Left renal pelvis (tissue), 4 donors: ENCODE measurements at places on chromosomes 12 and 14.

GRCh38 chr12:50914872-50915484, 37.4 kb upstream of the HIGD1C start:
- no peak for DNase-seq

- no peak for DNase-seq
Measured at GRCh38 chr14:28102001-28102400, 664.6 kb upstream of the FOXG1 start.

- DNase-seq, result no peak
Measured at GRCh38 chr12:69150083-69150795, 89.1 kb upstream of the CPSF6 start.

- no peak for DNase-seq
Measured at GRCh38 chr14:21066882-21067502, 3.1 kb upstream of the ARHGEF40 start.

- DNase-seq, result no peak
Measured at GRCh38 chr12:123748161-123748560, 13.9 kb upstream of the DNAH10 start.

- no peak for DNase-seq
Measured at GRCh38 chr12:68888243-68888642, 44.7 kb downstream of the CPM start.

GRCh38 chr14:54106661-54107377, 150.2 kb upstream of the BMP4 start:
- no peak for DNase-seq

DNA sequence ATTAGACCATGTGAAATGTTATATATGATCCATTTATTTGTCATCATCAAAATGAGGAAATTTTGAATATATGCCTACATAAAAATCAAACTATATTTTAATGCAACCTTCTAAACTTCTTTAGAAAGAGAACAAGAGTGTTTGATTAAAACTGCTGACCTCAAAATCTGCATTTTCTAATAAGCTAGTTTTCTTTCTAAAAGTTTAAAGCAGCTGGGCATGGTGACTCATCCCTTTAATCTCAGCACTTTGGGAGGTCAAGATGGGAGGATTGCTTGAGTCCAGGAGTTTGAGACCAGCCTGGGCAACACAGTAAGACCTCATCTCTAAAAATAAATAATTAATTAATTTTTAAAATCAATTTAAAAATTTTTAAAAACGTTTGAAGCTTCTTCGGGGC, 36.2 kb downstream of the GNPTAB start:
- no peak for DNase-seq

DNA sequence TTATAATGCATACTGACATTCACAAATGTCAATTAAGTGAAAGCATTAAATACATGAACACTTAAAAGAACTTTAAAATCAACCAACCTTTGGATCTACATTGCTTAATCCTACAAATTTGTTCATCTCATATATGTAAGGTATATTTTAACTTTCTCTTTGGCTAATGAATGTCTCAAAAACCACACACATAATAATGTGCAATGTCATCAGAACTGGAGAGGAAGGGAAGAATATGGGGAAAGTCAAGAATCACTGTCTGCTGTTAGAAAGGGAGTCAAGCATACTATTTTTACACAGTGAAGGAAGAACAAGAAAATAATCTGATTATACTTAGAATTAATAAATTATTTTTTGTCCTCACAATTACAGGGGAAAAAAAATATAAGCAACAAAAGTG, 4.9 kb downstream of the GMFB start:
- no peak for DNase-seq

DNA sequence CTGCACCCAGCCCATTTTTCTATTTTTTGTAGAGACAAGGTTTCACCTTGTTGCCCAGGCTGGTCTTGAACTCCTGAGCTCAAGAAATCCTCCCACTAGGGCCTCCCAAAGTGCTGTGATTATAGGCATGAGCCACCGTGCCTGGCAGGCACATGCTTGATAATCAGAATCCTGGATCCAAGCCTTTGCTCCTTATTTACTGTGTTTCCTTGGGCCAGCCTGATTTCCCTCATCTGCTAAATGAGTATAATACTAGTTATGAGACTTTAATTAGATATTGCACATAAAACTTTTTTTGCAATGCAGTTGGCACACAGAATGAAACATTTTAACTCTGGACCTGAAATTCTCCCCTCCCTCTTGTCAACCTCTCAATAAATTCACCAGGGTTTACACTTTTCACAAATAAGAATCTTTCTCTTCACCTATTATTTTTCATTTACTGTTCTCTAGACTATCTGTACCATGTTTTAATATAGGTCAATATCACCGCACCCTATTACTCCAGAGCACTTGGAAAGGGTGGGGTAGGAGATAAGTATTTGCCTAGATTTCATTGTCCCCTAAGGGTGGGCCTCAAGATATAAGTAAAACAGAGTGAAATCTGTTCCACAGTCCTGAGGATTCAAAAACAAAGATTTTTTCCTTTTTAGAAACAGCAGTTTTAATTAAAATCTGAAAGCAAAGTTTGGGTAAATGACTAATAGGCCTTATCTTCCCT, 69.2 kb upstream of the NR2C1 start:
- no peak for DNase-seq
